ENCODE measurements at places on chromosomes 3 and 15.

GRCh38 chr3:177229791-177230190 lies 32.5 kb upstream of the TBL1XR1 start:
- DNase-seq = no peak

GRCh38 chr15:96049766-96050165 lies 280.7 kb upstream of the NR2F2 start:
- DNase-seq = no peak

- DNase-seq = no peak
Measured at GRCh38 chr3:74532446-74532845, 82.0 kb downstream of the CNTN3 start.

GRCh38 chr3:134904776-134905646 lies 110.0 kb downstream of the EPHB1 start:
- DNase-seq = no peak

GRCh38 chr15:64844576-64845145 lies 2.9 kb downstream of the PLEKHO2 start:
- DNase-seq = no peak

DNA sequence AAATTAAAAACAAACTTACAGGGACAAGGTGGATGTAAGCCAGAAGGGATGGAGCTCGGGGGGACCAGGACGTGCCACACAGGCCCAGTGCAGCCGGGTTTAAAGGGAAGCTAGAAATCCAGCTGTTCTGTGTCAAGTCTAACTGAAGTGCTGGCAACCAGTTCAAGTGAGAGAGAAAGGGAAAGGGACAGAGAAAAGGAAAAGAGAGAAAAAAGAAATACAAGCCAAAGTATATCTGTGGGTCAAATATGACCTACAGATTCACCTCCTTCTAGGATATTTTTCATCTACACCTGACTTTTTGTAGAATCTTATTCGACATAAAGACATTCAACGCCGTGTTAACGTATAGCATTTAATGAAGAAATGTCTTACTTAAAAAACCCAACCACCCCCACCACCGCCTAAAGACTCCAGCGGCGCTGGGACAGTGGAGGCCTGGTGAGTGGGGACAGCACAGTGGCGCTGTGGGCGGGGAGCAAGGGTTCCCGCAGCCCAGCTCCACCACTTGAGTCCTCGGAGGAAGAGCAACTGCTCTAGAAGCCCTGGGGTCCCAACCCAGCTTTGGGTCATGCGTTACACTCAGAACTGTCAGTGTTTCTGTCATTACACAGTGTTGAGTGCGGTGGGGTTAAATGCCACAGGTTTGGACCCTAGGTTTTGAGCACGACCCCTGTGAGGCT lies 62.3 kb downstream of the CHSY1 start:
- DNase-seq = no peak

DNA sequence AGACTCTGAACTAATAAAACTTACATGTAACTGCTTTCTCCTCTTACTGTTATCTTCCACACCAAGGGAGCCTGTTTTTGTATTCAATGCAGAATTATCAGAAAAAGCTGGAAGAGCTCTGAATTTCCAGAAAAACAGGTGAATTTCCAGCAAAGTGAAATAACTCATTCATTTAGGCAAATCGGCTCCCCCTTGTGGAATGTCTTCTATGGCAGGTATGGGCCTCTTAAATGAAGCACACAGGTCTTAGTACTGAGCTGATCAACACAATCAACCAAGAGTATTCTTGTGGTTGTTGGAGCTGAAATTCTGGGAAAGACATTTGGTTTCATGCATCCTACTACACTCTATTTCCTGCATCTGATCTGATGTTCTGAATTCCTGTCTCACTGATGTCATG lies 31.0 kb upstream of the PTPRG start:
- no peak for DNase-seq

DNA sequence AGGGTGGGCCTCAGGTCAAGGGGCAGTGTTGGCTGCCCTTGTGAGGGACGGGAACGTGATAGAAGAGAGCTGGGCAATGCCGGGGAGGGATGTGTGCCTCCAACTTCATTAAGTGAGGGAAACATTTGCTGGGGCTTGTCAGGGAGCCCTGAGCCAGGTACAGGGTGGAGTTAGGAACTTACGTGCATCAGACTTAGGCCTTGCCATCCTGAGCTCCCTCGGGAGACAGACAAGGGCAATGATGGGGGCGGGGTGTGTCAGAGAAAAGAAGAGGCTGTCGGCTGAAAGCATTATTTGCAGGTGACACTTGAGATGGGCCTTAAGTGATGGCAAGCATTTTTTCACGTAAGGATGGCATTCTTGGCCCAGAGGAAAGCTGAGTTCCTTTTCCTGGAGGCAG lies 1.6 kb downstream of the FAM131A start:
- DNase-seq = no peak

GRCh38 chr15:49507261-49507660 lies 84.2 kb downstream of the FGF7 start:
- DNase-seq = no peak

GRCh38 chr15:44319385-44319784 lies 30.9 kb downstream of the GOLM2 start:
- no peak for DNase-seq

GRCh38 chr15:52806284-52806655 lies 16.1 kb upstream of the ONECUT1 start:
- DNase-seq = no peak

DNA sequence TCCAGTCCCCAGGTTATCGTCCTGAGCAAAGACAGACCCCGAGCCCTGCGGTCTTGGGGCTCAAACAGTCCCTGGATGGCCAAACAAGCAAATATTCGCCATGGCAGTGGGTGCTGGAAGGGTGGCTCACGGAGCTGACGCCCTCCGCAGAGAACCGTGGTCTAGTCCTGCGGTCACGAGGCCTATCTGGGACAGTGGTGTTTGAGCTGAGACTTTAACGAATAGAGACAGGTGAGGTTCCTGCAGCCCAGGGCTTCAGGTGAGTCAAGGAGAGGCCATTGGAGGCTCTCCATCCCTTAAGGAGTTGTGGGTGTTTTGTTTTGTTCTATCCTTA lies 399 bp upstream of the SUCLG2 start:
- no peak for DNase-seq

DNA sequence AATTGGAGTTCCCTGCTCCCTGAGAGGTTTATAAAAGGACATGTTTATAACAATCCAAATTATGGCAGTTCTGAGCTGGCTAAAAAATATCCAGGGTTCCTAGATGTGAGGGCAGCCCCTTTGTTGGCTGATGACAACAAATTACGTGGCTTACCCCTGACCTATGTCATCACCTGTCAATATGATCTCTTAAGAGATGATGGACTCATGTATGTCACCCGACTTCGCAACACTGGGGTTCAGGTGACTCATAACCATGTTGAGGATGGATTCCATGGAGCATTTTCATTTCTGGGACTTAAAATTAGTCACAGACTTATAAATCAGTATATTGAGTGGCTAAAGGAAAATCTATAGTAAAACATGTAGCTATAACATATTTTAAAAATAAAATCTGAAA lies 13.9 kb downstream of the AADAC start:
- DNase-seq = no peak

GRCh38 chr3:113259196-113259595 lies 47.8 kb downstream of the BOC start:
- DNase-seq = no peak
